ENCODE measurements at places on chromosomes 3 and 15.

GRCh38 chr3:59605944-59606534, 556.2 kb upstream of the CFAP20DC start:
- DNase-seq, result no peak

GRCh38 chr15:80136854-80137253, 15.9 kb upstream of the FAH start:
- no peak for DNase-seq

GRCh38 chr15:32879980-32880379, 162.2 kb downstream of the GREM1 start:
- no peak for DNase-seq

GRCh38 chr15:101657968-101658784, 6.0 kb upstream of the TM2D3 start:
- no peak for DNase-seq

DNA sequence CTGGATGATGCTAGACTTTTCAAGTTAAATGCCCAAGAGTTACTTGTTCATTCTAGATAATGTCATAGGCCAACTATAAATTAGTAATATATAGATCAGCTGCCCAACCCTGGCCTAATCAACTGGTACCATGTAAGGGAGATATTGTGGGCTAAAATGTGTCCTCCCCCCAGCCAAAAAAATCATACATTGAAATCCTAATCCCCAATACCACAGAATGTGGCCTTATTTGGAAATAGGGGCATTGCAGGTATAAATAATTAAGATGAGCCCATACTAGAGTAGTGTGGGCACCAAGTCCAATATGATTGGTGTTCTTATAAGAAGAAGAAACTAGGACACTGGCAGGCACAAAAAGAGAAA, 92.5 kb downstream of the RPL22L1 start:
- no peak for DNase-seq

DNA sequence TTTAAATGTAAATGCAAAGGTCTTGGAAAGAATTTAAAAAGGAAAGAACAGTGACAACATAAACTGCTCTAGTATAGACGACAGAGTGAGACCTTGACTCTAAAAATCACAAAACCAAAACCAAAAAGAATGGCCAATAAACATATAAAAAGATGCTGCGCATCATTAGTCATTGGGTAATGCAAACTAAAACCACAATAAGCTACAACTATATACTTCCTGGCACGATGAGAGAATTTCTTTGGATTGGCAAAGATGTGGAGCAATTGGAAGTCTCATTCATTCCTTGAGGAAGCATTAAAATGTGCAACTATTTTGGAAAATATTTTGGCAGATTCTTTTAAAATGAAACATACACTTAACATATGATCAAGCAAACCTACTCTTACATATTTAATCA, 98.7 kb upstream of the ZPLD1 start:
- no peak for DNase-seq

DNA sequence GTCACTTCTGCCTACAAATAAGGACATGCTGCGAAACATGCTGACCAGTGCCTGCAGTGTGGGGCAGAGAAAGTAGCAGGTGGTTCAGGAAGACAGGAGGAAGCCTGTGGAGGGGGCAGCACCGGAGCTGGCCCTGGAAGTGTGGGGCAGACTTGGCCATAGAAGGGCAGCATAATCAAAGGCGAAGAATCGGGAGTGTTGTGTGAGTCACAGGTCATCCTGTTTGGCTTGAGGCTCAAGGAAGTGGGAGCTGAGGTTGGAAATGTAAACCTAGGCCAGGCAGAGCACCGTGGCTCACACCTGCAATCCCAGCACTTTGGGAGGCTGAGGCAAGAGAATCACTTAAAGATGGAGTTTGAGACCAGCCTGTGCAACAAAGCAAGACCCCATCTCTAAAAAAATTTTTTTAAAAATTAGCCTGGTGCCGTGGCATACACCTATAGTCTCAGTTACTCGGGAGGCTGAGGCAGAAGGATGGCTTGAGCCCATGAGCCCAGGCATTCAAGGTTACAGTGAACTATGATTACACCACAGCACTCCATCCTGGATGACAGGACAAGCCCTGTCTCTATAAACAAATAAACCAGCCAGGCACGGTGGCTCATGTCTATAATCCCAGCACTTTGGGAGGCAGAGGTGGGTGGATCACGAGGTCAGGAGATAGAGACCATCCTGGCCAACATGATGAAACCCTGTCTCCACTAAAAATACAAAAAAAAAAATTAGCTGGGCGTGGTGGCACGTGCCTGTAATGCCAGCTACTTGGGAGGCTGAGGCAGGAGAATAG, 54.0 kb downstream of the FAM43A start:
- peak; percentile 27 for DNase-seq

- no peak for DNase-seq
Observed at GRCh38 chr15:99844150-99844549, 110.9 kb upstream of the LYSMD4 start.

All from HCEC 1CT (cell line).